Fibroblast of skin of left biceps (primary cell): ENCODE measurements at places on chromosomes 1 and 21.

DNA sequence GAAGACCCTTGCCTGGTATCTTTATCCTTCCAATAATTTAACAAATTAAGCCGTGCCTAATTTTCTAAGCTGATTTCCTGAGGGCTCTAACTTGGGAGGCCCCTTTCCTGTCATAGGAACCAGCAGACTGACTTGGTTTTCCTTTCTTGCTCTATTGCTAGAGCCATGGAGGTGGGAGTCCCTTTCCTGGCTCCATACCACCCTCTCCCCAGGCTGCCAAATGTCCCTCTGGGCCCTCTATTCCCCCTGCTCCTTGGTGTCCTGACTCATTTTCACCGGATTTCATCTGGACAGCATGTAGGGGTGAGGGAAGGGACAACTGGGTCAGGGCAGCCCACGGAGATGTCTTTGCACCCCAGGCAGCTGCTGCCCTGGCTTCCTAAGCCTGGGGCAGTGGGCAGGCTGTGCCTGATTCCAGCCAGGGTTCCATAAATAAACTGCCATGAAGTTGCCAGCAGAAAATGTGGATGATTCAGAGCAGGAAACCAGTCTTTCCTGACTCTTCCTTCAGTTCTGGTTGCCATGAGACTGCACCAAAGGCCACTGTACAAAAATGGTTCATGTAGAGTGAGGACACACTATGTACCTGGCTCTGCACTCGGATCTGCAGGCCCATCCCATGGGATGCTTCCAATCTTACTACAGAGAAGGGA lies 38.0 kb upstream of the SERBP1 start:
- DNase-seq: no peak

- no peak for DNase-seq
Observed at GRCh38 chr1:184986250-184986649, 11.9 kb upstream of the NIBAN1 start.

GRCh38 chr1:24442764-24443163 lies 27.2 kb downstream of the NIPAL3 start:
- no peak for DNase-seq

DNA sequence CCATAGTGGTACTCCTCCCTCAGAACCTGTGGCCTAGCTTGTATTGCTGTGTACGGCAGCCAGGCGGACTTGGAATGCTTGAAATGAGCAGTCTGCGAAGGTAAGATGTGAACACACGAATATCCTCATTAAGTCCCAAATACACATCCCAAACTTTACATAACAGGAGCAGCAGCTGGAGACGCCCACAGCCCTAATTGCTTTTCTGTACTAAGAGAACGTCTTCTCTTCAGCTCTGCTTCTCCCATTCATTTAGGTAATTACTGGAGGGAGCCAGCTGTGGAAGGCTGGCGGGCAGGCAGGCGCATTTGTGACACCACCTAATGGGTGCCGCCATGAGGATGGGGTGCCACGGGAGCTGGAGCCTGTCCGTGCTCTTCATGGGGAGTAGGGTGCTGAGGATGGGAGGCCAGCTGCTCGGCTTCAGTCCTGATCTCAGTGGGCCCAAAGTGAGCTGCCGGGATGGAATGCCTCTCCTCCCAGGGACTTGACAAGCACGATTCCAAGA lies 66.6 kb upstream of the POU3F1 start:
- no peak for DNase-seq

DNA sequence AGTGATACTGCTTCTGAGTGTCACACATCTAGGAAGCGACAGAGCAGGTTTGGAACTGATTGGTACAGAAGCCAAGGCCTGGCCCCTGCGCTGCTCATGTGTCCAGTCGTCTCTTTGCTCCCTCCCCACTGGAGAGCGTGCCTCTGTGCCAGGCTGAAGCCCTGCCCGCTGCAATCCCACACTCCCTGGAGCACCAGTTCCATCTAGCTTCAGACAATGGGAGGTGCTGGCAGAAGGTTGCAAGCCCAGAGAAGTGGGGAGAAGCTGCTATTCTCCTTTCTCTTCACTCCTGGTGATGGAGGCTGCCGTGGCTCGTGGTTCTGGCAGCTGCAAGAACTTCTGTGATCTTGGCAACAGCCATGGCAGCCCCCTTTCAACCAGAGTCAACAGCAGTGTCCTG lies 250.9 kb downstream of the MATN1 start:
- no peak for DNase-seq

- no peak for DNase-seq
Observed at GRCh38 chr1:157194731-157195520, 56.7 kb upstream of the ETV3 start.

DNA sequence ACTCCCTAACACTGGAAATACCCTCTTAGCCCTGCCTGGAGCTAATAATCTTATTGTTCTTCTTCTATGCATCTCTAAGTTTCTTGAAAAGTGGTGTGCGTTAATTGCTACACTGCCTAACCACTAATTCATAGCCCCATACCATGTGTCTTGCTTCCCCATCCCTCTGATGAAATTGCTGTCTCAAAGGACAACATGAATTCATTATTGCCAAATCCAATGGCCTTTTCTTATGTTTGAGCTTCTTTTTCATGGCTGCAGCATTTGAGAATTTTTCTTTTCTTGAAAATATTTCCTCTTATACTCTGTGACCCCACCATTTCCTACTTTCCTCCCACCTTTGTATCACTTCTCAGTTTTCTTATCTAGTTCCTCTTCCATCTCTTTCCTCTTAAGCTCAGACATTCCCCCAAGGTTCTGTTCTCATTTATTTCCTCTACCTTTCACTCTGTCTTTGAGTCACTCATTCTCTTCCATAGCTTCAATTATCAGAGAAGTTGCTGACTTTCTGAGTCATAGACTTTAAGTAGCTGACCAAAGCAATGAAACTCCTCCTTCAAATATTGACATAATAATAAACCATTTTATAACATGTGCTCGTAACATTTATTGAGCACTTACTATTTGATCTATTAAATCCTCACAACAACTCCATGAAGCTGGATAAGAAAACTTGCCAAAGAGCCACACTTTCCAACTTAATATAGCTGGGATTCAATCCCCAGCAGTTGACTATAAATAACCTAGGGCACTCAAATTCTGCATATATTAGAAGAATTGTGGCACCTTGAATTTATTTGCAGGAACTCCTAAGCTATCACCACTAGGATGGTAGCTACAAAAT lies 35.5 kb upstream of the ATP6V1G3 start:
- no peak for DNase-seq

- DNase-seq: no peak
Observed at GRCh38 chr1:92326681-92327080, 27.8 kb downstream of the RPAP2 start.

DNA sequence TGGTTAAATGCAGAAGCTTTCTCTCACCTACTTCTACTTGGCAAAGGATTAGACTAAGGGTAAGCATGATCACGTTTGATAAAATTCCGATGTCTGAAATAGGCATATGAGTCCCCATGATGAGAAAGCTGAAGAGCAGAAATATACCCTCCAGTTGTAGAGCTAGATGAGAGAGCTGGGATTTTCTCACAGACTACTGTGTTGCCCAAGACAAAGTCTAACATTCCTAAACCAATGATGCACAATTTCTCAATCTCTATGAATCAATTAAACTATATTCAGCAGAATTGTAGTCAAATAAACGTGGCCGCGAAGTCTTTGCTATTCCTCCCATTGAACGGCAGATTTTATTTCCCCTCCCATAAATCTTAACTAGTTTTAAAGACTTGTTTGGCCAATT lies 699.2 kb downstream of the KCNT2 start:
- no peak for DNase-seq

DNA sequence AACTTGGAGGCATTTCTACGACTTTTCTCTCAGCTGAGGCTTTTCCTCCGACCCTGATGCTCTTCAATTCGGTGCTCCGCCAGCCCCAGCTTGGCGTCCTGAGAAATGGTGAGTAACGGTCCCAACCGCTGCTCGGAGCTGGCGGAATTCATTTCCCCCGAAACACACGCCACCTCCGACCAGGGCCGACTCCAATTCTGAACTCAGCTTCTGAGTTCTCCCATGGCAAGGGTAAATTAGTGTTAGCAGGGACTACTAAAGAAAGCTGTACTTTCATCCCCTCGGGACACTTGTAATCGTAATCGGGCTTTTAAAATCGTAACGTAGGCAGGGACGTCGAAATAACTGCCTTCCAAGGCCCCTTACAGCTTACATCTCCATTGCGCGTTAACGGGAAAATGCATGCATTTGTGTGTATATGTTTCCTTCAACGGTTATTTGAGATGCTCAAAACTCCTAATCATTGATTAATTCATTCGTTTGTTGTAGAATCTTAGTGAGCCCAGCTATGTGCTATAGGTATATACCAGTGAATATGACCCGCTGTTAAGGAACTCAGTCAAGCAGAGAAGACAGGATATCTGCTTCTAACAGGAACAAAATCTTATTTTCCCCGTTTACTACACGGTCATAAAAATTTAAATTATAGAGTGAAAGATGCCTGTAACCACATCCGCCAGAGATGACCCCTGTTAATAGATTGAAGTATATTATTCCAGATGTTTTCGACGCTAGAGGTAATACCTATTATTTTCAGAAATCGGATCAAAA lies 472 bp downstream of the DTL start:
- no peak for DNase-seq

DNA sequence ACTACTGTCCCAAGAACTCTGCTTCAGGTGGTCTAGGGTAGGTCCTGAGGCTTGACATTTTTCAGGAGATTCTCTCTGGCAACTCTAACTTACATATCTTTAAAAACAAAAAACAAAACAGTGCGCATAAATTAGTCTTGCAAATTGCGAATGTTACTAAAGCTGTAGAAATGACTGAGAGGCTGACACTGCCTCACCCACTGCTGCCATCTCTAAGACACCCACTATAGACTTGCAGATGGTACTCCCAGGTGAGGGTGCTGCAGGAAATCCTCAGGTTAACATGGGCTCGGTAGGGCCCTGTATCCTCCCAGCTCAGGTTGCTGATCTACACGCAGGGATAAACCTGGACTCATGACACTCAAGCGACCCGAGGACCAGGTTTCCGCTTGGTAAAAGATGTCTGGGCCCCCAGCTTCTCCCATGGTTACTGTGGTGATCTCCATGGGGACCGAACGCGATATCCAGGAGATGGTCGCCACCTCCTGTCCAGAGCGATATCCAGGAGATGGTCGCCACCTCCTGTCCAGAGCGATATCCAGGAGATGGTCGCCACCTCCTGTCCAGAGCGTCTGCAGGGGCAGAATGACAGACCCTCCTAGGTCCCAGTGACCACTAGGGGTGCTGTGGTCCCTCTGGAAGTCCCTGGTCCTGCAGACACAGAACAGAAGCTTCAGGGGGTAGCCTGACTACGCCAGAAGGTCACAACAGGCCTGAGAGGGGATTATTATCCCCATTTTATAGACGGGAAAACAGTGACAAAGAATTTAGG lies 16.2 kb upstream of the LY9 start:
- DNase-seq: no peak

DNA sequence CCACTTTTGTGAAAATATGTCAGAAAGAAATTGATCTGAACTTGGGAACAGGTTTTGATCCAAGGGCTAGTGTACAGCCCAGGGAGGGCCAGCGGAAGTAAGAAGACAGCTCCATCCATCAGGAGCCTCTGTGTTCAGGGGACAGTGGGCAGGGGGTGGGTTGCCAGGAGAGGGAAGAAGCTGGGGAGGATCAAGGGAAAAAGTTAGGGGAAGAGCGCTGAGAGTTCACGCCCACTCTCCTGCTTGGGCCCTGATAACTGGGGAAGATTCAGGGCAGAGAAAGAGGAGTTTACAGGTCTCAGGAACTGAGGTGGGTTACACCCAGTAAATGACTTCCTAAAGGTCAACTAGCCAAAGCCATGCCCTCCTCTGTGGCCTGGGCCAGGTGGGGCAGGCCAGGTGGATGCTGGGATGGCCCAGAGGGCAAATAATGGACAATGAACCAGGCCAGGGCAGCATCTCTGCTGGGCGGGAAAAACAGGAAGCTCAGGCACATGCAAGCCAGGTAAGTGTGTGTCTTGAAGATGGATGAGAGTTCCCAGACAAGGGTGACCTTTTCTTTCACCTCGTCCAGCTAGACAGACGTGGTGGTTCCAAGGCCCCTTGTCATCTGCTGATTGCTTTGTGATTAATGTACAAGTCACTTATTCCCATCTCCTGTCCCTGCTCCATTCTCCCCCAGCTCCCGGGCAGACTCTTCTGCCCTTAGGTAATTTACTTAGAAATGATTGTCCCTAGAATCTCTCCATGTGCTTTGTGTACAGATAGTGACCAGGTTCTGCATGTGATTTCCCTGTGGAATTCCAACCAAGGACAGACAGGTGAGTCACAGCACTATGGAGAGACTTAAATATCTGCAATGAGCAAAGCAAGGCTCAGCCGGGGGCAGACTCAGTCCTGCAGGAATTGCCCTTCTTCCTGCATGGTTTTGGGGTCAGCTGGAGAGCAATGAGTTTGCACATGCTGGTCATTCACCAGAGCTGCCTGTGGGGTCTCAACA lies 57.0 kb downstream of the MDM4 start:
- DNase-seq: no peak

GRCh38 chr1:185581961-185582725 lies 152.0 kb upstream of the HMCN1 start:
- no peak for DNase-seq

- no peak for DNase-seq
Observed at GRCh38 chr21:46122758-46123683, 25.1 kb downstream of the COL6A2 start.

- DNase-seq: peak; percentile 29
Observed at GRCh38 chr1:12405325-12406210, 175.7 kb downstream of the VPS13D start.

DNA sequence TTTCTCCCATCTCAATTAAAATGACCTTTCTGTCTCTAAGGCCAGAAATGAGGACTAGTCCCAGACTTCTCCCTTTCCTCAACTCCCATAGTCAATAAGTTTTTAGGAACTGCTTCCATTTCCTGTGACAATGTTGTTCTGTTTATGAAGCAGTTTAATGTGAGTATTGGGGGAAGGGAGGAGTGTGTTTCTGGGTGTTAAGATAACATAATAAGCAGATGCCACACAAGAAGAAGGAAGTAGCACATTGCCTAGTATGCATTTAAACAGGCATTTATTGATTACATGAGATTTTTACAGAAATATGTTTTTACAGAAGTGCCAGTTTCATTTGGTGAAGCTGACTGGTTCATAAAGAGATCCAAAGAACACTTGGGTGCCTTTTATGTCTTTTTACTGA lies 65.6 kb upstream of the TNR start:
- DNase-seq: no peak

DNA sequence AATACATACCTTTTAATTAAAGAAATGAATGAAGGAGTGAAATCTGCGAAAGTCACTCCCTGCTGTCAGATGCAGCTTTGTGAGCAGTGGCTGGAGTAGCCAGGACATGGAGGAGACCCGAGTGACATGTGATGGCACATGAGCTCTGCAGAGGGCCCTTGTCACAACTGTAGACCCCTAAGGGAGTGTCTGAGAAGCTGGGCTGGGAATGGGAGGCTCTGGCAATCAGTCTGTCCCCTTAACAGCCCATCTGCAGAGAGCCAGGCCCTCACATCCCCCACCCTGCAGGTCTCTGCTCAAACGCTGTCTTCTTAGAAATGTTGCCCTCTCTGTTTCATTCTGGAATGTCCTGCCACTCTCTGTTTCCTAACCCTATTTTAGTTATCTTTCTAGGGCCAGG lies 124.3 kb downstream of the HMGB4 start:
- DNase-seq: no peak

DNA sequence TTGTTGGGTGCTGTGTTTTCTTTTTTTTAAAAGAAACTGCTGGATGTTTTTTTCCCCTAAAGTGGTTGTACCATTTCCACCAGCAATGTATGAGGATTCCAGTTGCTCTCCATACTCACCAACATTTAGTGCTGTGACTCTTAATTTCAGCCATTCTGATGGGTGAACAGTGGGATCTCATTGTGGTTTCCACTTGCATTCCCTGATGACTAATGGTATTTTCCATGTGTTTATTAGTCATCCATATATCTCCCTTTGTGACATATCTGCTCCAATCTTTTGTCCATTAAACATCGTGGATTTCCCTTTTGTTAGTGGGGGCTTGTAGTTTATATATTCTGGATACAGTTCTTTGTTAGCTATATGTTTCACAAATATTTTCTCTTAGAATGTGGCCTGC lies 206.0 kb downstream of the CAMTA1 start:
- peak; percentile 45 for DNase-seq
